OCI-LY7 (cell line): ENCODE measurements at places on chromosomes 4 and X.

DNA sequence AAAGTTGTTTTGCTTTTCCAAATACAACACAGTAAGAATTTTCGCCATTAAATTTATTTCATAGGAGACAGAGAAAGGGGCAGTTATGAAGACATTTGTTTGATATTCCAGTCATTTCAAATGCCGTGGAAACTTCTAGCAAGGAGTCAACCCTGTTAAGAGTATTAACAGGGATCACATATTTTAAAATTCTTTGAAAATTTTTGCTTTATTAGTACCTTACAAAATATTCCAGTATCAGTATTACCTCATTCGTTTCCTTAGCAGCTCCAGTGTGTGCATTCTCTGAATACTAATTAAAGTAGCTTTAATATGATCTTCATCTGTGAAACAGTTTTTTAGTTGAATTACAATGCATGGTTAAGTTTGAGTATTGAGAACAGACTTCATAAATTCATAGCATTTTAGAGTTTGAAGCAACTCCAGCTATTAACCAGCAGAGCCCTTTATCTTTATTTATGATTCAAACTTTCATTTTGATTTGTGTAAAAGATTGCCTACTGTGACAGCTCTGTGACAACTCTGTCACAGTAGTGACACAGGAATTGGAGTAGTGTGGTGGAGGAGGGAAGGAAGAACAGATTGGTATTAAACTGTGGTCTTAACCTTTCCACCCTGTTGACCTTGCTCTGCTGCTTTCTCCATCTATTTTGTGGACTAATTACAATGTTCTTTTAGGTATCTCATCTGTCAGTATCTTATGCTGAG, 86.3 kb downstream of the PDLIM5 start:
- DNase-seq: no peak

DNA sequence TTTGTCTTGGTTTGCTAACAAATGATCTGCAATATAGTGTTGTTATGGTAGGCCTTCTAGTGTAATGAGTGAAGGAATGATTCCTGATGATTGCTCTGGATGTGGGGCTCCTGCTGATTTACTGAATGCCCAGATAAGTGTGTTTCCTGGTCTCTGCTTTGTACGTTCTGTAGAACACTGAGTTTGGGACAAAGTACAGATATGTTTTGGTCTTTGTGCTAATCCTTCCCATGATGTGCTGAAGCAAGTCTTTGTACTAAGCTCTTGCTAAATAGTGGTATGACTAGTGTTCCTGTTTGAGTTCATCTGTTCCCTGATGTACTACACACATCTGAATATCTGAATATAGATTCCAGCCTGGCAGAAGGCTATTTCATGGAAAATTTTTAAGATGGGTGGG, 36.9 kb upstream of the XIAP start:
- no peak for DNase-seq

- DNase-seq: peak; percentile 81
These were observed 1.1 kb downstream of the FBXW7 start for GRCh38 chr4:152534541-152535359.

GRCh38 chr4:11483046-11483445, 54.4 kb upstream of the HS3ST1 start:
- DNase-seq: no peak

GRCh38 chr4:77773101-77773500, 46.1 kb downstream of the CNOT6L start:
- no peak for DNase-seq

DNA sequence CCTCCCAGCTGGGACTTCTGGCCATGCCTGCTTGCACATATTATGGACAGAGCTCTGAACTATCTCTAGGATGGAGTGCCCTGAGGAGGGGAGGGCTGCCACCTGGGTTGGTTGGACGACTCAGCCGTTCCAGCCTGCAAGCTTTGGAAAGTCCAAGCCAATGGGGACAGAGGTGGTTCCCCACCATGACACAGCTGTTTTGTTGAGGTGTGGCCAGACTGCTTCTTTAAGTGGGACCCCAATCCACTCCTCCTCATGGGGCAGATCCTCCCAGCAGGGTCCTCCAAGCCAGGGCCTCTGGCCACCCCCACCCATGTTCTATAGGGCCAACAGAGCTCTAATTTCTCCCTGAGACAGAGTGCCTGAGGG, 22.7 kb downstream of the F8A3 start:
- DNase-seq: no peak
